CD4-positive, alpha-beta T cell treated with Interleukin-6 at 100 ng/mL for 8 hours (primary cell): ENCODE measurements at places on chromosomes 4 and X.
A peak's percentile ranks its signal among the peaks of the same experiment; 100 is the strongest.

DNA sequence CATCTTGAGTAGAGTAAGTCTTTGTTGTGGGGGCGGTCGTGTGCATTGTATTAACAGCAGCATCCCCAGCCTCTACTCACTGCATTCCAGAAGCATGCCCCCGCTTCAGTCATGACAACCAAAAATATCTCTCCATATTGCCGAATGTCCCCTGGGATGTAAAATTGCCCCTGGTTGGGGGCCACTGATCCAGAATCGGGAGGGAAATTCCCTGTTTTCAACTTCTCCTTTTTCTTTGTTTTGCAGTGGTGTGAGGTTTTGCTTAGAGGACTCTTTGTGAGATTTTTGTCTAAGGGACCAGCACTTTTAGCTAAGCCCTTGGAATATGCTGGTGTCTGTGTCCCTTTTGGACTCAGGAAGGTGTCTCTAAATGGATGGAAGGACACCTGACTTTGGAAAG is 3.0 kb upstream of the IL13RA1 start:
- DNase-seq, result no peak

GRCh38 chr4:47915378-47915777 is 995 bp upstream of the NFXL1 start:
- no peak for DNase-seq

GRCh38 chr4:76380561-76380960 is 40.4 kb downstream of the CCDC158 start:
- no peak for DNase-seq

DNA sequence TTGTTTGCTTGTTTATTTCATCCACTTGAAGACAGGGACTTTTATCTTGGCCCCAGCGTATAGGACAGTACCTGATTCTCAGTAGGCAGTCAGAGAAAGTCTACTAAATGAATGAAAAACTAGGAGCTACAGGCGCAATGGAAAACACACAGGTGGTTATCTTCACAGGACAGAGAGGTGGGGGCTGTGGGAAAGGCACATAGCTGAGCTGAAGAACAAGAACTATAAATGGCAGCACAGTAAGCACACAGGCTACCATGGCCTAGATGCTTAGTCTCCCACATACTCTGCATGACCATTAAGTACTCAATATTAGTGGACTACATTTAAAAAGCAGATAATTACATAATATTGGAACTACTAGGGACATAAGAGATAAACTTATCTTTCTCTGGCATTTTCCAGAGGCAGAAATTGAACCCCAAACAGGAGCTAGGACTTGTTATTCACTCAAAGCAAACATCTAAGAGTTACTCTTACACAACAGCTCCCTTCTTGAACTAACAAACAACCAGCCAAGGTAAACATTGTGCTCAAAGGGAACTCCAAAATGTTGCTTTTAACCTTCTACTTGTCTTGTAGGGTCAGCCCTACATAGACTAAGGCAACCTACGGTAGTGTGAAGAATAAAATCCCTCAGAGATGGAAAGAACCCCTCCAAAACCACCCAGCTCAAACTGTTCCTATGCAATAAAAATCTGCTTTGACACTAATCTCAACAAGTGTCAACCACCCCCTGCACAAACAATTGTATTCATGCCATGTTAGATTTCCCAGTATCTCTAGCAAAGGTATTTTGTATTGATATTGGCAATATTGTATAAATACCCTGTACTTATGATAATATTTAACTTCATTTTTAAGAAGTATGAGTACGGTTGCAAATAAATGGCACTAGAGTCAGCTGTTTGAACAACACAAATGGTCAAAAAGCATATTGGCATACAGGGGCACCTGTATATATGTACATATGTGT is 593.6 kb downstream of the KLHL13 start:
- no peak for DNase-seq

GRCh38 chr4:67765928-67766327 is 11.7 kb upstream of the GNRHR start:
- no peak for DNase-seq

- peak; percentile 40 for DNase-seq
These were observed 1.7 kb downstream of the PLAC8 start for GRCh38 chr4:83112678-83113428.

DNA sequence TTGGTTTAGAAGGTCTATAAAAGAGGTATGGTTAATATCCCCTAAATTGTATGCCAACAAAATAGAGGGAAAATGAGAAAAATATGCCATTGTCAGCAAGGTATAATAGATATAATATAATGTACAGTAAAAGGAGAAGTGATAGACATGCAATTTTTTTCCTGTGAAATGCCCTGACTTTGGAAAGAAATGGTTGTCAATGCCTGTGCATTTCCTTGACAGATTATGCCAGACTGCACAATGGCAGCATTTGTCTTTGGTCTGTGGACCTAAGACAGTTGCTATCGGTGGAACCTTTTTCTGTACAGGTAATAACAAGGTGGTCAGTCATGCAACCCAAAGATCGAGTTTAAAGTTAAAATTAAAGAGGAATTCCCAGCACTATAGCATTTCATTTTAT is 301.7 kb downstream of the CFAP299 start:
- no peak for DNase-seq

DNA sequence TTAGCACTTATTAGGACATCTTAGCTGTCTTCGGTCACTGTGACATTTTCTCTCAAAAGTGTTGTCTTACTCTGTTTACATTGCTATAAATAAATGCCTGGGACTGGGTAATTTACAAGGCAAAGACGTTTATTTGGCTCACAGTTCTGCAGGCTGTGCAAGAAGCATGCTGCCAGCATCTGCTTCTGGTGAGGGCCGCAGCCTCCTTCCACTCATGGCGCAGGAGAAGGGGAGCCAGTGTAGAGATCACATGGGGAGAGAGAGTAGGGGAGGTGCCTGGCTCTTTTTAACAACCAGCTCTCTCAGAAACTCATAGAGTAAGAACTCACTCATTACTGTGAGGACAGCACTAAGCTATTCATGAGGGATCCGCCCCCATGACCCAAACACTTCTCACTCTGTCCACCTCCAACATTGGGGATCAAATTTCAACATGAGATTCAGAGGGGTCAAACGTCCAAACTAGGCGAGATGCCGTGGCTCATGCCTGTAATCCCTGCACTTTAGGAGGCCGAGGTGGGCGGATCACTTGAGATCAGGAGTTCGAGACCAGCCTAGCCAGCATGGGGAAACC is 43.5 kb upstream of the HERC6 start:
- DNase-seq, result no peak

GRCh38 chr4:69066945-69067344 is 29.3 kb upstream of the UGT2B7 start:
- no peak for DNase-seq

GRCh38 chr4:3160438-3160837 is 86.0 kb downstream of the HTT start:
- no peak for DNase-seq

DNA sequence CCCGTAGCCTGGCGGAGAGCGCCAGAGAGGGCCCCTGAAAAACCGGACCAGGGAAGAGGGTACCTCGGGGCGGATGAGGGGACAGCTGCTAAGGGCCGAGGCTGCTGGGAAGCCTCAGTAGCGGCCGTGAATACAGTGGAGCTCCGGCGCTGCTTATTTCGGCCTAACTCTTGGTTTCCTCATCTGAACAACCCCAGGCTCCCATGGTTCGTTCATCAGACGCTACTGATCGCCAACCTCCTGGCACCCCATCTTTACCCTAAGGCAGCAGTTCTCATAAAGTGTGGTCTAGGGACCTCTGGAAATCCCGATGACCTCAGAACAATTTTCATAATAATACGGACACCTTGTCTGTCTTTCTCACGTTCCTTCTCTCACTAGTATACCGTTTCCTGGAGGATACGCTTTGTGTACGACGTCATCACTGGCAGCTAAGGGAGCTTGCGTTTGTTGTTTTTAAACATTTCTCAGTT is 645 bp upstream of the RAB28 start:
- DNase-seq, result peak; percentile 10

GRCh38 chr4:48635310-48635709 is 144.8 kb downstream of the FRYL start:
- DNase-seq, result peak; percentile 2

GRCh38 chr4:24867251-24867650 is 45.6 kb downstream of the CCDC149 start:
- no peak for DNase-seq

DNA sequence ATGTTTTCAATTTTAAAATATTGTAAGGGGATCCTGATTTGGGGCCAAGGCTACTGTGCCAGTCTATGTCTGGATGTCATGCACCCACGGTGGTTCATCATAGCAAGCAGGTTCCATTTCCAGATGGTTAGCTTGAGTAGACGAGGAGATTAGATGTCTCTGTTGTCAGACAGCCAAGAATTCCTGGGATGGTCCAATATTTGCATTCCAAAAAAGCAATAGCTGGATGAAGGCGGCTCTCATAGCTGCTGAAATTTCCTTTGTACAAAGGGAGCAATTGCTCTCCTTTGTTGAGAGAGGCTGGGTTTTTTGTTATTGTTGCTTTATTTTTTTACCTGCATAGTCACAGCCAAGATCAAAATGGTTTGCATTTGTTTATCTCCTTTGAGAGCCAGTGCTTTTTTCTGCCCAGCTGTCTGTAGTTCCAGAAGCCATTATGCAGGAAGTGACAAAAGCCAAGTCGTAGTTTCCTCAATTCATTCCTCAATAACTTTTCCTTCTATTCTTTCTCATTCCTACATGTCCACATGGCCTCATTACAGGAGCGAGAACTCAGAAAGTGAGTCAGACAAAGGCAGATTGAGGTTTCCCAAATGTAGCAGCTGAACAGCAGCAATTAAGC is 107.9 kb downstream of the MMRN1 start:
- no peak for DNase-seq

- no peak for DNase-seq
These were observed 46.1 kb downstream of the PGRMC2 start for GRCh38 chr4:128241425-128241913.

- no peak for DNase-seq
These were observed 25.4 kb downstream of the C4orf17 start for GRCh38 chr4:99536271-99536670.

DNA sequence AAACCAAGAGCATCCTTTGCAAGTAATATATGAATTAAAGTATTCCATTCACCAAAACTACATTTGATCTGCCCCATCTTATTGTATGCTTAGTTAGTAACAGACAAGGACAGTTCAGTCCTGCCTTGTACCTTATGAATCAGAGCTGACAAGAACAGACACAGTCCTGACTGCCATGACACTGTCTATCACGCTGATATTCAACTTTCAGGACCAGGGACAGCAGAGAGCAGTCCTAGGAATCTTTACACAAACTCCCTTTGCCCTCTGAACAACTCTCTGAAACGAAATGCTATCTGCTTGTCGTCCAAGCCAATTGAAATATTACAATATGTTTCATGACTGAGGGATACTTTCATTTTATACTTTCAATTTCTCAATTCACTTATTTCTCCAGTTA is 268.6 kb upstream of the VCX start:
- no peak for DNase-seq

GRCh38 chr4:110886270-110886669 is 263.4 kb upstream of the PITX2 start:
- no peak for DNase-seq

DNA sequence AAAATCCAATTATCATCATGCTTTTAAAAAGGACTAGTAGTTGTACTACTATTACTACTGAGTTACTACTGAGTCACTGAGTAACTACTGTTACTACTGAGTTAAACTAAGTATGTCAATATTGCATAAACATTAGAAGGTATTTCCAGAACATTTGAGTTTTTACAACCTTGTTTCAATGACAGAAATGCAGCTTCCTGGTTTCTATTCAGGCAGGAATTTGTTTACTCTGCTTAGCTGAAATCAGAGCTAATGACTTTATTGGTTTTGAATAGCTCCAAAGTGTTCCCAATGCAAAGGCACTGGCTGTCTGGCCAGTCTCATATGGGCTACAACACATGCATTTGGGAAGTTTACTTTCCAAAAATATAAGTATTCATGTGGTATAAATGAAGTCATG is 12.0 kb downstream of the RPS6KA6 start:
- no peak for DNase-seq

GRCh38 chr4:146511381-146511780 is 10.4 kb downstream of the SLC10A7 start:
- no peak for DNase-seq

- no peak for DNase-seq
These were observed 57.1 kb downstream of the MAML3 start for GRCh38 chr4:140096921-140097320.
